NCI-H82 (cell line): ENCODE measurements at places on chromosomes 16 and 17.

DNA sequence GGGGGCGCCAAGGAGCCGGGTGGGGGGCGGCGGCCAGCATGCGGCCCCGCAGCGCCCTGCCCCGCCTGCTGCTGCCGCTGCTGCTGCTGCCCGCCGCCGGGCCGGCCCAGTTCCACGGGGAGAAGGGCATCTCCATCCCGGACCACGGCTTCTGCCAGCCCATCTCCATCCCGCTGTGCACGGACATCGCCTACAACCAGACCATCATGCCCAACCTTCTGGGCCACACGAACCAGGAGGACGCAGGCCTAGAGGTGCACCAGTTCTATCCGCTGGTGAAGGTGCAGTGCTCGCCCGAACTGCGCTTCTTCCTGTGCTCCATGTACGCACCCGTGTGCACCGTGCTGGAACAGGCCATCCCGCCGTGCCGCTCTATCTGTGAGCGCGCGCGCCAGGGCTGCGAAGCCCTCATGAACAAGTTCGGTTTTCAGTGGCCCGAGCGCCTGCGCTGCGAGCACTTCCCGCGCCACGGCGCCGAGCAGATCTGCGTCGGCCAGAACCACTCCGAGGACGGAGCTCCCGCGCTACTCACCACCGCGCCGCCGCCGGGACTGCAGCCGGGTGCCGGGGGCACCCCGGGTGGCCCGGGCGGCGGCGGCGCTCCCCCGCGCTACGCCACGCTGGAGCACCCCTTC, 484 bp downstream of the FZD2 start:
- peak; percentile 64 for DNase-seq

GRCh38 chr17:57908278-57908677, 46.9 kb downstream of the CUEDC1 start:
- no peak for DNase-seq

GRCh38 chr17:12510535-12510934, 155.2 kb upstream of the MYOCD start:
- no peak for DNase-seq

GRCh38 chr16:62712566-62712965, 676.3 kb upstream of the CDH8 start:
- no peak for DNase-seq

GRCh38 chr16:88523309-88524161, 46.7 kb upstream of the ZC3H18 start:
- no peak for DNase-seq

DNA sequence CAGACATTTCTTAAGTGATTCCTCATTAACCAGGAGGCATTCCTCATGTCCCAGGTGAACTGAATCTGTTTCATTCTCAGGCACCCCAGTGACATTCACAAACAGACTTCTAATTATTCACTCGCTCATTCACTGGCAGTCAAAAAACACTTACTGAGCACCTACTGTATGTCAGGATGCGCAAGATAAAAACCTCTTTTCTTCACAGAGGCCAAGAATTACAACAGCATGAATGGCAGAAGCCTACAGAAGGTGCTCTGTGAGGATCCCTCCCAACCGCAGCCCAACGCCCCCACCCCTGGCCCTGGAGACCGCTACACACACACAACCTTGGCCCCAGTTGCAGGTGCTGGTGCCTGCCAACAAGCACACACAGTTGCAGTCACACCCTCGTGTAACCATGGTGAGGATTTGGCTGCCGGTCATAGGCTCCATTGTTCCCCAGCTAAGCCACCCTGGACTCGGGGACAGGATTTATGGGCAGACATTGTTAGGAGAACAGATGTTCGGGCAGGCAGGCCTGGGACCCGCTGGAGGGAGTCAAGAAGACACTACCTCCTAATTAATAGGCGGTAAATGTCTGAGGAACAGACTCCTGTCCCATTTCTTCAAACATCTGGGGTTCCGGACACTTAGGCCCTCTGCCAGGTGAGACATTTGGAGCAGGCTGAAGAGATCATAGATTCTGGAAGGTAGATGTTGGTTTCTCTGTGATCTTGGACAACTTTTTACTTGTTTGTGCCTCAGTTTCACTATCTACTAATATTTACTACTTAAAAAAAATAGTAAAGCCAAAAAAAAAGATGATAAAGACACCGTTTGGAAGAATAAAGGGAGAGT, 43.2 kb downstream of the CUEDC1 start:
- DNase-seq: peak; percentile 99

DNA sequence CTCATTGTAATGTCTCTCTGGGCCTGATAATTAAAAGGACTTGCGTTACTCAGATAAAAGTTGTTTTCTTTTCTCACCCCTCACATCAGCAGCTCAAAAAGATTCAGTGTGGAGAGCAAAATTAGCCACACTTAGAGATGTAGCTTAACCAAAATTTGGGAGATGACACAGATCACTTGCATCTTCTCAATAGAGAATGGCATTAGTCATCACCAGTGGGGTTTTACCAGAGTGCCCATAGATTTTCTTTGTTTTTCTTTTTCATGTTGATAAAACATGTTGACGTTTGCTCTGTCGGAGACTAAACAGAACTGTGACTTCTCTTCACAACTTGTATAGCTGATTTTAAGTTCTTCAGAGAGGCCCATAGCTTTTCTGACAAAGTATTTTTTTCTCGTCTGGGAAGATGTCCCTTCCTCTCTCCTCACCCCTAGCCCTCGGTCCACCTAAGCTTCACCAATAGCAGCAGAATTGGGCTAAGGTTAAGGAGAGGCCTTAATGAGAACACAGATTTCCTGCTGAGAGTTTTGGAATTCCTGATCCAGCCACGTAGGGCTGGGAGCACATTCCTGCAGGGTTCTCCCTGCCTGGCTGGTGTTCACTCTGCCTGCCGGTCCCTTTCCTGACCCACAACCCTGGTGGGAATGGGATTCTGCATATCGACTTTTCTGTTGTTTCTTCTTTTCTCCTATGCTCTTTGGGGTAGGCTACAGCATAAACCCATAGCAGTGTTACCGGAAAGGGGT, 92.6 kb downstream of the CACNG3 start:
- DNase-seq: no peak
